ENCODE measurements at places on chromosomes 6 and 20.
A peak's percentile ranks its signal among the peaks of the same experiment; 100 is the strongest.

GRCh38 chr20:38997622-38998021 lies 35.5 kb downstream of the DHX35 start:
- DNase-seq = no peak

- DNase-seq = no peak
These were observed 12.4 kb upstream of the HMGN3 start for GRCh38 chr6:79246891-79247290.

DNA sequence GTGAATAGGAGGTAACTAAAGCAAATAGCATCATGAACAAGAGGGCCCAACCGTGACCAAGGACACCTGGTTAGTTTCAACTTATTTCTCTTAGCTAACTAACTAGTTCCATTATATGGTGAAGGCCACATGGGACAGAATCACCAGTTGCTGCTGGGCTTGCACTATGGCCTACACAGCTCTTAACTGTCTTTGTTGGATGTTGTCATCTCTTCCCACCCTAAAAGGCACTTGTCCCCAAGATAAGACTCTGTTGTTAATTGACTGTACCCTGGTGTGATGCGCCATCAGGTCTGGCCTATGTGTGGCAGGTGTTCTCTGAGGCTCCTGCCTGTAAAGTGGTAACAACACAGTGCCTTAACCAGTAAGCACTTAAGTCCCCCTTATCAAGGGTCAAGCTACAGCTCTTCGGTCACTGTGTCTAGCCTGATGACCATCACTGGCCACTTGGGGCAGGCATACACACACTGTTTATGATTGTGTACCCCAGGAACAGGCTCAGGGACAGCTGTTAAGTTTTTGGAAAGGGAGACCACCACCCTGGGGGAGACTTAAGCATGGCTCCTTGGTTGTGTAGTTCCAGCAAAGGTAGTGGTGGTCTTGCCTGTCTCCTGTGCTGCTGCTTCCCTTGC lies 51.2 kb downstream of the CHD6 start:
- no peak for DNase-seq

GRCh38 chr6:15073344-15073789 lies 172.5 kb upstream of the JARID2 start:
- DNase-seq = no peak

GRCh38 chr6:3202999-3203696 lies 24.3 kb downstream of the TUBB2B start:
- DNase-seq = no peak

DNA sequence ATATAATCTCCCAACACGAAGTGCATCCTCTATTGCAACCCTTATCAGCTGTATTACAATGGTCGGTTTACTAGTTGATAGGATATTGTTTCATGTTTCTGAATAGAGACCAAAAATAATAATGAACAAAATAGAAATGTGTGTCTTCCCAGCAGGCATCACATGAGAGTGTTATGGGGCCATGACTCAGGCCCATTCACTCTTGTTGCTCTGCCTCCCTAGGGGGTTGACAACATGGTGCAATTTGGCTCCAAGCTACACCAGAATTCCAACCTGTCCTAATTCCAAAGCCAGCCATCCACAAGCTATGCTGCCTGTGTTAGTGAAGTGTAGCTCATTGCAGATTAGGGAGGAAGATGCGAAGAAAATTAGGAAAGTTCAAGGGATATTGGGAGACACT lies 13.1 kb upstream of the SAYSD1 start:
- no peak for DNase-seq

GRCh38 chr6:99612551-99613408 lies 6.1 kb downstream of the PRDM13 start:
- no peak for DNase-seq

DNA sequence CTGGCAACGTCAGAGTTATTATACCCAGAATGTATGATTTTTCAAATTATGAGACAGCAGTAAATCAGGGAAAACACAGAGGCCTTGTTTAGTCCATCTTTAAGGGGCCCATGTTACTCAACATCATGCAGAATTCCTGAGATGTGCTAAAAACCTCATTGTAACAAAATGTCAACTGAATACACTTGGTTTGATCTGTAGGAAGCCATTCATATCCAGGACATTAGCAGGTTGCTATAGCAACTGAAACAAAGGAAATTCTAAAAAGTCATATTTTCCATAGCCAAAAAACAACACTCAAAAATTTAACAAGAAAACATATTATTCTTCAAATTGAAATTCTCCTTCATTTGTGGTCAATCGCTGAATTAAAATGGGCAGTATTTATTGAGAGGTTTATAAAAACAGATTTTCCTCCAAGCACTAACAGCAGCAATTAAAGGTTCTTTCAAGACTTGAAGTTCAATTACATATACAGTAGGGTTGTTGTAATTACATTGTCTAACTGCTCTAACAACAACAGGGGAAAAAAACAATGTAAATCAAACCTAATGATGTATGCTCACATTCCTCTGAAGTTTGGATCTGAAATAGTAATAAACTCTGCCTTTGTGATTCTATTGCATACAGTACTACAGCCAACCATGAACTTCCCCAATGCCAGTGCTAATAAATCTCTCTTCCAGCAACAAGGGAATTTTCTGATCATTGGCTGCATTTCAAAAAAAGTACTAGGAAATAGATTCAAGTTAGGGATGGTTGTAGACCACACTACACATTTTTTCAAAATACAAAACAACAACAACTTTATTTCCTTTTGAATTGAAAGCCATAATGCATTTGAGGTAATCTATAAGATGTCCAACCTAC lies 34.9 kb downstream of the COL12A1 start:
- no peak for DNase-seq

GRCh38 chr6:119894811-119895210 lies 545.2 kb upstream of the MAN1A1 start:
- DNase-seq = no peak

DNA sequence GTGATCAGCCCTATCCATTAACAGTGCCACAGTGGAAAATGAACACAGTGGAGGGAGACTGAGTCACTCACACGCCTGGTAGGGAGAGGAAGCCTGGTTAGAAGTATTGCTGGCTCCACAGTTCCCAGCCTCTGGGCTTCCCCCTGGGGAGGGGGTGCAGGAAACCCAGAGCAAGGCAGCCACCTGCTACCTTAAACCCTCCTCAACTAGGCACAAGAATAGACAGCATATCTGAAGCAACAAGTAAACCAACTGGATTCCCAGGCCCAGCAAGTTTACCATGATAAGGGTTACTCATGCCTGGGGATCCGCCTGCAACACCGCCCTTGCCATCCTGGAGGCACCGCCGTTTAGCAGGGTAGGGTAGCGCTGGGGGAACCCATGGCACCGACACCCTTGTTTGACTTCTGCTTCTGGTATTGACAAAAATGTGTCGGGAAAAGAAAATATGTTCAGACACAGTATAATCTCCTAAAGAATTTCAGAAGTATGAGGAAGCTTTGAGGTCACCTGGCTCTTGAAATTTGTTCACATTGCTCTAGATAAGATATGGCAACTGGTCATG lies 38.3 kb downstream of the SLC22A23 start:
- DNase-seq = no peak

GRCh38 chr6:166305562-166306117 lies 2.6 kb downstream of the PRR18 start:
- DNase-seq = no peak

- DNase-seq = no peak
These were observed 448 bp upstream of the RIN2 start for GRCh38 chr20:19757487-19758132.

GRCh38 chr20:54345821-54346220 lies 129.6 kb upstream of the DOK5 start:
- DNase-seq = no peak

DNA sequence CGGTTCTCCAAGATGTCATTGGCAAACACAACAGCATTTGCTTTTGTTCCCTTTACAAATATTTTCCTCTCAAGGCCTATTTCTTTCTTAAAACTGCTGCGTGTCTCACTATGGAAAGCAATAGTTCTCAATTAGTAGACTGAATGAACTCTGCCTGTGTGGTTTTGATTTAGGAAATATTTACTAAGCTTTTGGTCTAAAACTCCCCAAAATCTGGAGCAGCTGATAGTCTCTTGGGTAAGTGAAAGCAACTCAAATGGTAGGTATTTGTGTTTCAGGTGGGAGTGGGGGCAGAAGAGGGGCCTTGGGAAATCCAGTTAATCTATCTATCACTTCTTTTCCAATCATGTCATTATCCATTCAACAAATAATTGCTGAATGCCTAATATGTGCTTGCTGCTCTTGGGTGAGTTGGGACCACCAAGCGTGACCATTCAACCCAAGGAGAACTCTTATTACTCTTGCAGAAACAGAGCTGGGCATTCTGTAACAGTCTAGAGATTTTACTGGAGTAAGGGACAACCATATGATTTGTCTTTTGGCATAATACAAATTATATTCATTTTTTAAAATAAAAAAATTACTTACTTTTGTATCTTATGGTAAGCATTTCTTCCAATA lies 33.2 kb upstream of the ADTRP start:
- DNase-seq = no peak

DNA sequence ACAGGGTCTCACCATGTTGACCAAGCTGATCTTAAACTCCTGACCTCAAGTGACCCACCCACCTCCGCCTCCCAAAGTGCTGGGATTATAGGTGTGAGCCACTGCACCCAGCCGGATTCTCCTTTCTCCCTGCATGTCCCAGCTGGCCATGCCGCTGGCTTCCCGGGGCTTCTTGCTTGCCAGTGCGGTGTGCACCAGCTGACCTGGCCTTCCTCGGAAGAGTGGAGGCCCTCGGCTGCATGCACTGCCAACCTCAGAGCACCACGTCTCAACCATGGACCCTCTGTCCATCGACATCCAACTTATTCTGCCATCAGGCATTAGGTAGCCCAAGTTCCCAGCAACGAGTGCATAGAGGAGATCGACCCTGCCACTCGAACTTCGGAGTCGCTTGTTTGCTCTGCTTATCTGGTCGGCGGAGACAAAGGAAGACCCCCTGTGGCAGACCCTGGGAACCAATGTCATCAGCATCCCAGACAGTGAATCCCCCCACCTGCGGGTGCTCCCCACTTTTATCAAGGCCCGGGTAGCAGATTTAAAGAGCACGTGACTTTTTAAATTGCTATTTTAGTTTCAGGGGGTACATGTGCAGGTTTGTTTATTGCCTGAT lies 307.8 kb downstream of the CDH4 start:
- DNase-seq = no peak

- peak; percentile 63 for DNase-seq
These were observed 8.2 kb upstream of the CCDC167 start for GRCh38 chr6:37507690-37508421.

DNA sequence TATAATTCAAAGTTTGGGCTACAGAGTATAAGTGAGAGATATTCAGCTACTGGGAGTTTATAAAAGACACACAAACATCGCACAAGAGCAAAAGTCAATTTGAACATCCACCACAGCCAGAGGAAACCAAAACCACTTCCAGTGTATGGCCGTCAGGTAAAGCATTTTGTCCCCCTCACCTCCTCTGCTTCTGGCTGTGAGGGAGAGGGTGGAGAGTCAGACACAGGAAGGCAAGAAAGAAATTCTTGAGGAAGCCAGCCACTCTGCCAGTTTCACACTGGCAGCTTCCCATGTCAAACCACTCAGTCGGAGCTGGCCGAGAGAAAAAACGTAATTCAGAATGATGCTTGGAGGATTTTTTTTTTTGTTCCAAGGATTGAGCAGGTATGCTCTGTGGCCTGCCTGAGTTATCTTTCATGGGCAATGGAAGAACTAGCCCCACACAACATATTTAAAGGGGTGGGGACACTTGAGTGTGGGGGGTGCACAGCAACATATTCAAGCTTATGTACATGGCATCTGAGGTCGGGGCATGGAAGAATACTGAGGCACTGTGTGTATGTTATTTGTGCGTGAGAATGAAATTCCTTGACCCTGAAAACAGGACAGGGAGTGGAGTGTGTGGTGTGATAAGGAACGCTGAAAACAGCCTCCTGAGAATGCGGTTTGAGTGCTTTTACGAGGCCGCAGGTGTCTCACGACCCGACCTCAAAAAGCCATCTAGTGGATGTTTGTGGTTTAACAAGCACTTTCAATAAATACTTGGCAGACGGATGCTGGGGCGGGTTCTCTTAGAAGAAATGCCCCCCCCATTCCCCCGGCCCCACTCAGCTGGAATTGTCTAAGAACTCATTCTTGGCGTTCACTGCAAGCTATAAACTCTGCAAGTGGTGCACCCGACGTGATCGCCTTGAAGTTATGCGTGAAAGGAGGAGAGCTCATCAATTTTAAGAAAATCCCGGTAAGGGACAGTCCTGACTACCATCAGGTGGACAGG lies 27.5 kb upstream of the ZBTB22 start:
- DNase-seq = peak; percentile 86

- no peak for DNase-seq
These were observed 9.1 kb upstream of the ARMC2 start for GRCh38 chr6:108839083-108839642.

GRCh38 chr6:17341891-17342290 lies 51.5 kb upstream of the CAP2 start:
- no peak for DNase-seq

DNA sequence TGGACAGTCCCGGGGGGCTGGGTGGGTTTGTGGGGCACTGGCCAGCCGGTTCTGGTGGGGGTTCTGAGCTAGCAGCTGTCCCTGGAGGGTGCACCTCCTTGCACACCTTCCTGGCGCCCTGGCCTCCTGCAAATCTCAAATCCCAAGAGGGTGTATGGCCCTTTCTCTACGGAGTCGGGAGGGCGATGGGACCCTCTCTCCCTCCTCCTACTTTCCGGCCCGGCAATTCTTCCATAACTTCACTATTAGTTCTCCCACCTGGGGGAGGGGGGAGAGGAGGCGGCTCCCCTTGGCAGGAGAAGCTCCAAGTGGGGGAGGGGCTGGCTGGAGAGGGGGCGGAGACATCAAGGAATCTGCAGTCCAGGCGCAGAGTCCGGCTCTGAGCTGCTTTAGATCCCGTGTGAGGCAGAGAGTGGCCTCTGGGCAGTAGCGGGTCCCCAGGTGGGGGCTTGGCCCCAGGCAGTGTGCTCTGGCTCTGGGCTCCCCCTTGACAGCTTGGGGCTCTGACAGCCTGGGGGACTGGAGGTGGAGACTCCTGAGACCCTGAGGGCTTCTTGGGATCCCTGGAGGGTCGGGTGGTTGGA lies 1.4 kb upstream of the LAMA5 start:
- DNase-seq = no peak

GRCh38 chr6:93243231-93243778 lies 176.1 kb downstream of the EPHA7 start:
- DNase-seq = no peak

Measured in CD4-positive, alpha-beta T cell treated with Interleukin-6 at 100 ng/mL for 8 hours (primary cell).